Fibroblast of gingiva (primary cell): ENCODE measurements at places on chromosomes 13 and 19.
A peak's percentile ranks its signal among the peaks of the same experiment; 100 is the strongest.

GRCh38 chr19:50417111-50418081, 1.3 kb upstream of the SPIB start:
- DNase-seq = no peak

DNA sequence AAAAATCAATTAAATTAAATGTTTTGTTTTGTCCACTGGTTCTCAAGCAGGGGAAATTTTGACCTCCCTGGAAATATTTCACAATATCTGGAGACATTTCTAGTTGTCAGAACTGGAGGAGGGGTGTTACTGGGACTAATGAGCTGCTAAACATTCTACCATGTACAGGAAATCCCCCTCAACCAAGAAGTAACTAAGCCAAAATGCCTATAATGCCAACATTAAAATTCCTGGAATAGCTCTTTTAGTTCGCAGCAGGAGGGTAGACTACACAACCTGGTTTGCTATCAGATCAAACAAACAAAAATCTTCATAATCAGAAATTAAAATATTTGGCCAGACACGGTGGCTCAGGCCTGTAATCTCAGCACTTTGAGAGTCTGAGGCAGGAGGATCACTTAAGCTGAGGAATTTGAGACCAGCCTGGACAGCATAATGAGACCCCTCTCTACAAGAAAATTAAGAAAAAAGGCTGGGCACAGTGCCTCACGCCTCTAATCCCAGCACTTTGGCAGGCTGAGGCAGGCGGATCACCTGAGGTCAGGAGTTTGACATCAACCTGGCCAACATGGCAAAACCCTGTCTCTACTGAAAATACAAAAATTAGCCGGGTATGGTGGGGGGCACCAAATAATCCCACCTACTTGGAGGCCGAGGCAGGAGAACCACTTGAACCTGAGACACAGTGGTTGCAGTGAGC, 13.7 kb upstream of the SMARCA4 start:
- peak; percentile 39 for DNase-seq

- no peak for DNase-seq
These were observed 584.5 kb upstream of the SGCG start for GRCh38 chr13:22596171-22596863.

- no peak for DNase-seq
These were observed 774.8 kb upstream of the ARGLU1 start for GRCh38 chr13:107342747-107343146.

GRCh38 chr13:65965501-65965900, 1264.6 kb downstream of the PCDH9 start:
- peak; percentile 67 for DNase-seq

GRCh38 chr19:11293433-11294389, 2.2 kb upstream of the TSPAN16 start:
- peak; percentile 95 for DNase-seq

- no peak for DNase-seq
These were observed 13.4 kb downstream of the HSH2D start for GRCh38 chr19:16156904-16157303.

DNA sequence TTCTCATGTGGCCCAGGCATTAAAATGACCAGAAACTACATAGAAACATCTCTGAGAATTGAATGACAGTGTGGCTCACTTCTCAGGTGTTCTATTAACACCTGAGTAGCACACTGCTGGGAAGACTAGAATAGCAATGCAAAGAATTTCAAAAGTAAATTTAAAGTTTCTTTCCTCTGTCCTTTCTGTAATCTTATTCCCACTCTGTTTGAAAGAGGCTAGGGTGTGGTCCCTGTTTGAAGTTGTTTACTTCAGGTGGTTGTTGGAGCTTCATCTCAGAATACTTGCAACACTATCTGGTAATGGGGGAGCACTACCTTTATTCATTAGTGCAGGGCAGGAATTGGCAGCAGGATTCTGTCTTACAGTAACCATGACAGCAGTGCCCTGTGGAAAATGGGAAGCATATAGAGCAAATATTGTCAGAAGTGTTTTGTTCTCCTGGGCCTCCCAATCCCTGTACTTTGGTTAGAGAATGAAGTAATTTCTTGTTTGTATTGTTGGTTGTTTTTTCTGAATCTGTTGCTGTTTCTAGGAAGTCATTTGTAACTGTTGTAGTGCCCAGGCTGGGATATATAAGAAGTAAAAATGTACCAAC, 1210.2 kb upstream of the ATXN8OS start:
- DNase-seq = no peak

DNA sequence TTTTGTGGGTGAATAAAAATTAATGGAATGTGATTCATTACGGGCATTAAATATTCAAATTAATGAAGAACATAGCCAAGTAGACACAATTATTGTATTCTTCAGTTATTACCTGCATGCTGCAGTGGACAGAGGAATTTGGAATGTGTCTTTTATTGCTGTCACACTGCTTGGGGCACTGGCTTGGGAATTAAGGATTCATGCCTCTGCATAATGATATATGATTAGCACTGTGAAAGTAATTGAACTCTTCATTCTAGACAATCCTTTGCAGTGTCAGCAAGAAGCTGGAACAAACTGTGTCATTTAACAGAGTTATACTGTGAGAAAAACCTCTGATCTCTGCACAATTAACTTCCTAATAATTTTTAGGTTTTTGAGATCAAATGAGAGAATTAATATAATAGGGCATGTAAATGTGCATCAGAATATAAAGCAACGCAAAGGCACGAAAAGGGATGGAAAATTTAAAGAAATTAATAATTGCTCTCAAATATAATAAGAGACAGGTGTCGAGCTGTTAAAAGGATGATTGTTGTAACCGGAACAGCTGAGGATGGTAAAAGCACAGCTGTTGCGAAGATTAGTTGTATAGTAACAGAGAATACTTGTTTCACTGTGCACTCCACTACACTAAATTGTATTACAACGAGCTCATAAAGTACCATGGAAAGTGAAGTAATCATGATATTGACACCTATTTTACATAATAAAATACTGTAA, 235.1 kb upstream of the MIR17HG start:
- DNase-seq = no peak
